ENCODE measurements at places on chromosomes 3 and 15.

DNA sequence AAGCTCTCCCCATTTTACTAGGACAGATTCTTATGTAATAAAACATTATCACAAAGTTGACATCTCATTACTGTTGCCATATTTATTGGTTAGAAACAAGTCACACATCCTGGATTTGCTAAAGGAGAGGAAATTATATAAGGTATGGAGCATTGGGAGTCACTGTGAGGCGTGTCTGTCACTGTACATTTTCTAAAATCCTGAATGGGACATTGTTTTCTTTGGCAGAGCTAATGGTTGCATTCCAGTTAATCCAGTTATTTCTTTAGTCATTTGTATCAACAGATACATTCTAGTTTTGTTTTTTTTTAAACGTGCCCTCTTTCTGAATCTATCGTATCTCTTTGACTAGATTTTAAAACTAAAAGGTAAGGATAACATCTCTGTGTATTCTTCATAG lies 70.2 kb upstream of the MITF start:
- DNase-seq, result no peak

- DNase-seq, result no peak
Observed at GRCh38 chr3:165892565-165892964, 55.3 kb upstream of the BCHE start.

GRCh38 chr15:84816694-84817465 lies at the start of gene ALPK3:
Gene ALPK3, plus strand, starts transcription at chr15:84817356. Its CDS starts 97 bp downstream, at chr15:84817453.
- DNase-seq, result peak; percentile 77

- DNase-seq, result peak; percentile 92
Observed at GRCh38 chr3:179526989-179527391, 35.7 kb upstream of the ACTL6A start.

DNA sequence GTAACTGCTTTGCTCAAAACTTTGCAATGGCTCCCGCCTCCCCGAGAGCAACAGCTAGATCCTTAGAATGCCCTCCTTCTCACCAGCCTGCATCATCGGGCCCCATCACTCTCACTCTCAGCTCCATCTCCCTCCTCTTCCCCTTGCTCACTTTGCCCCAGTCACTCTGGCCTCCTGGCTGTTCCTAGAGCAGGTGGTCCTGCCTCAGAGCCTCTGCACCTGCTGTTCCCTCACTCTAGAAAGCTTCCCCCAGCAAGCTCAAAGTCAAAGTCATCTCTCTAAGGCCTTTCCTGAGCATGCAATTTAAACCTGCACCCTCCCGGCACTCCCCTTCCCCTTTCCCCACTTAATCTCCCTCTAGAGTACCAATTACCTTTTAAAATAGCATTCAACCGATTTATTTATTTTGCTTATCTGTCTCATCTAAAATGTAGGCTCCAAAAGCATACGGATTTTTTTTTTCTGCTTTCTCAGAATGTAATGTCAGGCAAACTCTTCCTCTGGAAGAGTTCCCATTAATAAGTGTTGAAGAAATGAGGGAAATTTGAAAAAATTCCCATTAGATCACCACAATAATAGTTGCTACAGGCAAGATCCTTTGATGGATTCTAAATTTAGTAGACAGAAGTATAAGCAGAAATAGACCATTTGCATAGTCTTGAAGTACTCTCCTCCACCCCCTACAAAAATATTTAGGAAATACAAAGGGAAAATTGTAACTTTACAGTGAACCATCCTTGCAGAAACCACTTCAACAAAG lies 15.9 kb upstream of the HES1 start:
- no peak for DNase-seq

DNA sequence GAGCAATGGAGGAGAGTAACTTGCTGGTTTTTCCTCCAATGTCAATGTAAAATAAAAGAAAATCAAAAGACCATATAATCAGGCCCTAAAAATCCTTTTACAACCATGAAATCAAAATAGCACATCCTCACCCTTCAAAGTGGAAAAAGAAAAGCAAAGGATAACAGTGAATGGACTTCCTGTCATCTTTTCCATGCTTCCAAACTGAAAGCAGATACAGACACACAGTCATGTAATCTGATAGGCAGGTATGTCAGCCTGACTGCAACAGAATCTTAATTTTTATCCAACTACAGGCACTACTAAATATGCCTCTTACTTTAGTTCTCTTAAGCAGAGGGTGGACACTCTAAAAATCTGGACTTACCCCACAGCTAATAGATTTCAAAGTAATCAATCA lies 27.8 kb upstream of the IGDCC4 start:
- DNase-seq, result no peak

GRCh38 chr3:188537606-188538005 lies 383.6 kb downstream of the LPP start:
- no peak for DNase-seq

DNA sequence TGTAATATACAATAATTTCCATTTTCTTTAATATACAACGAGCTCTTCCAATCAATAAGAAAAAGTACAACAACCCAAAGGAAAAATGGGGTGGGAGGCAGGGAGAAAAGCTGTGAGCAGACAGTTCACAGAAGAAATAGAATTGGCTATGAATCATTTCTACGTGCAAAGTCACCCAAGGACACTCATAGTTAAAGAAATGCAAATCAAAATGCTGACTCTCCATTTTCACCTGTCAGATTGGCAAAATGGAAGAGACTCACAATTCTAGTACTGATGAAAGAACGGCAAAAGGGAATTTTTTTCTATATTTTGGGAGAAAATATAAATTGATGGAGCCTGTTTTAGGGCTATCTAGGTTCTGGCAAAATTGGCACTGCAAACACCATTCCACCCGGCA lies 116.3 kb upstream of the MEF2A start:
- DNase-seq, result no peak

DNA sequence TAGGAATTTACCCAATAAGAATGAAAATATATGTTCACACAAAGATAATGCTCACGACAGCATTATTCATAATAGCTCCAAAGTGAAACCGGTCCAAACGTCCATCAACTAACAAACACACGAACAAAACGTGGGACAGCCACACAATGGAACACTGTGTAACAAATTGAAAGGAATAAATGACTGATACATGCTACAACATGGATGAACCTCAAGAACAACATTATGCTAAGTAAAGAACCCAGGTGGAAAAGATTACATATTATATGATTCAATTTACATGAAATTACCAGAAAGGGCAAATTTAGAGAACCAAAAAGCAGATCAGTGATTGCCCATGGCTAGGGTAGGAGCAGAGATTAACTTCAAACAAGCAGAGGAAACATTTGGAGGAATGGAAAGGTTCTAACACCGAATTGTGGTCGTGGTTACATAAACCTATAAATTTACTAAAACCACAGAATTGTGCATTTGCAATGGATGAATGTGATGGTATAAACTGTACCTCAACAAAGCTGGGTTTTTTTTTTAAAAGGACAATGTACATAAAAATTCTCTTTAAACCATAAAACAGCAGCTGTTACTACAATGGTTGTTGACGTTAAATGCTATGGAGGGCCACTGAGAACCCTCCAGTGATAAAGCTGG lies 76.3 kb downstream of the XXYLT1 start:
- no peak for DNase-seq

DNA sequence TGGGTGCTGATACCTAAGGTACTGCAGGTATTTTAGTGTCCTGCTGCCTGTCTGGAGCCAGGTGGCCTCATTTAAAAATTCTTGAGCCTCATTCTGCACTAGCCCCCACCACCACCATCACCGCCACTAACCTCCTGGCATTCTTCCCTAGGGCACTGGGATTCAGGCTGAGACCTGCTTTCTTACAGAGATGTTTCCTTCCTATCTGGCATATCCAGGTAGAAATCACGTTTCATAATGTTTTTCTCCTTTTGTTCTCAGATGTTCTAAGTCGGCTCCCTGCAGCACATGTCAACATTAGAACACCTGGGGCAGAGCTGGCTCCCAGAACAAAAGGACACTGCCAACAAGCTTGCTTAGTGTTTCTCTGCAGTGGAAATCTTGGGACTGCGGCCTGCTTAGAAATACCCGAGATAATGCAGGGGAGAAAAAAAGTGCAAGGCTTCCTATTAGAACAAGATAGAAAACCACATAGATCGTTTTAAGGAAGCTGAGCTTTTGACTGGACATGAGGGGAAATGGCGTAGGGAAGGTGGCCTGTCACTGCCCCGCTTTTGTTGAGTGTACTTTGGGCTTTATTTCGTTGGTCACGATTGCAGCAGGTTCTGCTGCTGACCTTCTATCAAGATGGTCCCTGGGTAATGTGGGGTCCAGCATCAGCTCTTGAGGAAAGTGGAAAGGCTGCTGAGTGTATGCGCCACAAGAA lies 59.6 kb upstream of the PPARG start:
- no peak for DNase-seq

DNA sequence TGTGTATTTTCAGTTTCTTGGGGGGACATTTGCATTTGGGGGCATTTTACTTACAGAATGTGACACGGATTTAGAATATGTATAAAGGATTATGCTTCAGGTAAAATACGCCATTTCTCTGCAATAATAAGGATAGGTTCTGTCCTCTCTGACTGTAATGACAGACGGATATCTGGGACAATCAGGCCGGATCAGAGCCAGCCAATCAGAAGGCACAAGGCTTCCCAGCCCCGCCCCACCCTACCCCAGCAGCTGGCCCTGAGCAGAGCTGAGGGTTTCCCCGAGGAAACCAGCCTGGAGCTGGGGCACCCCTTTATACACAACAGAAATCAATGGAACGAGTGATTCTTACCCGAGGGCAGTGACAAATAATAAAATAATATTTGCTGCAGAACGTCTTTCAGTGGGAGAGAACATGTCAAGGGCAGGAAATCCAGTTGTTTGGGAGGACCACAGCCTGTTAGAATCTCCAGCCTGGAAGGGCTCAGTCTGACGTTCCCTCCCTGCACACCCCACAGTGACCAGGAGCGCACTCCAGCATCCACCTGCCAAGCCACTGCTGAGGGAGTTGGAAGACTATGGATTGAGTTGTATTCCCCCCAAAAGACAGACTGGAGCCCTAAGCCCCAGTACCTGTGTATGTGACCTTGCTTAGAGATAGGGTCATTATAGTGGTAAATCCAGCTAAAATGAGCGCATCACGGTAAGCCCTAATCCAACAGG lies 30.3 kb upstream of the SEC13 start:
- no peak for DNase-seq

DNA sequence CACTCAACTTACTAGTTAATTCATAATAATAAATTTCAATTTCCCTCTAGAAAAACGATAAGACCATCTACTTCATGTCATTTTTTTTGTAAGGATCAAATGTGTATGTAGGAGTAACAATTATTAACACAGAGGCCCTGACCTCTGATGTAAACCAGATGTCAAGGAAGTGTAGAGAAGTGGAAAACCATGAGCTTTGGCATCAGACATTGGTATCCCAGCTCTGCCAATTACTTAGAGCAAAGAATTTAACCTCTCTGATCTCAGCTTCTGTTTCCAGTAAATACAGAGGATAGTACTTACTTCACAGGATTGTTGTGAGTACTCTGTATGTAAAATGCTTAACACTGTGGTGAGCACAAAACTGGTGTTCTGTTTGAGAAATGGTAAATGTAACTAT lies 17.5 kb downstream of the AQR start:
- DNase-seq, result no peak

- DNase-seq, result peak; percentile 22
Observed at GRCh38 chr3:52228751-52229291, 3.4 kb upstream of the TLR9 start.

- no peak for DNase-seq
Observed at GRCh38 chr15:40933517-40933902, 4.4 kb downstream of the DLL4 start.

- DNase-seq, result no peak
Observed at GRCh38 chr3:111081008-111081545, 9.5 kb downstream of the NECTIN3 start.

GRCh38 chr3:83842511-83842910 lies 1116.3 kb upstream of the CADM2 start:
- no peak for DNase-seq

DNA sequence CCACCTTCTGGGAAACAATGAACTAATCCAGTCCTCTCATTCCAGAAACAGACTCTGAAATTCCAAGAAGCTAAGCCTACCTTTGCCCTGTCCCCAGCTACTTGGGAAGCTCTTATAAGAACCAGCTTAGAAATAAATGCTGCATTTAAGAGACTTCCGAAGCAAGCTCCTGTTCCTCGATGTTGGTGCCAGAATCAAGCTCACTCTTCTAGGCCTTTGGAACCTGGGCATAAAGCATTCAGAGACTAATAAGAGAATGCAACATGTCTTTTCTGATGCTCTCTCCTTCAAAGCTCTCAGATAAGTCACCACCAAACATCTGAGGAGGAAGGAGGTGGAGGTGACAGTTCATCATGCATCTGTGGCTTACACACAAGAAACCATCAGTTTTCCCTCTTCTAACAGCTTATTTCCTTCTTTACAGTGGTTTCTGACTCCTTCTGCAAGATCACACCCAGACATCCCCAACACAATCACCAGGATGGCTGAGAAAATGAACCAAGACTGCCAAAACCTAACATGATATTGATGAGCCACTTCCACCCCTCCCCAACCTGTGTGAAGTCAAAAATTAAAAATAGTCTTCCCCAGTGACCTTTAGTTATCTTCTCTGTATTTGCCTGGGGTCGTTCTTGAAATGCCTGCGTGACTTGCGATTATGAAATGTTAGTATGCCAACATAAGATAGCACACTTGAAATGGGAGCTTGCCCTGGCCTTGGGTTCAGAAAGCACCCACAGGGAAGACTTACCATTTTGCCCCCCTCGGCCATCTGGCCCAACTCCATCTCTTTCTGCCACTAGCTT lies 11.5 kb downstream of the ARHGEF3 start:
- no peak for DNase-seq

DNA sequence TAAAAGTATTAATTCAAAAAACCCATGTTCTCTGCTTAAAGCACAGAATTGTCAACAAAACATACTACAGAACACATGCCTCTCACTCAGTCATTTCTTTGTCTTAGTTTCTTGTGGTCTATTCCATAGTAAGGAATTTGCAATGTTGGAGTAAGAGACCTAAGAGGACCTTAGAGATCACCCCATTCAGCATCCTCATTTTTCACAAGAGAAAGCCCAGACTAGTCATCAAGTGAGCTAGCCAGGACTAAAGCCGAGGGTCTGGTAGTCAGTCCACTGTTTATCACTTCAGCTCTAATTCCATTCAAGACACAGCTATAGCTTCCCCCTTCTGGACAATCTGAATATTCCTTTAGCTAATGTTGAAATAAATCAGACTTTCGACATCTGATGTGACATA lies 601.1 kb downstream of the FHIT start:
- no peak for DNase-seq

- no peak for DNase-seq
Observed at GRCh38 chr3:41717641-41718040, 244.3 kb downstream of the ULK4 start.

DNA sequence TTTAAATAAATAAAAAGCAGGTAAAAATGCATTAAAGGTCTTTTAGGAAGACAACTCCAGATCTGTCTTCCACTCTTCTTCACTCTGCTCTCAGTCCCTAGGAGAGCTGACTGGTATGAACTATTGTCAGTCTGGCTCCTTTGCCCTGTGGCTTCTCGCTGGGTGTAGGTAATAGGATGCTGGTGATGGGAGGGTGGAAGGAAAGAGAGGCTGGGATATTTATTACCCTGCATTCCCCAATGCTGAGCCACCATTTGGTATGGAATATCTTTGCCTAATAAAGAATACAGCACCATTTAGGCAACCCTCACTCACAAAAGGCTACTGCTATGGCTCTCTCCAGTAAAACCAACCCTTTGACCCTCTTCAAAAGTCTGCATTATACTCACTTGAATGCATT lies 326.9 kb downstream of the CNTN3 start:
- no peak for DNase-seq

Data from left hindlimb (tissue), 1 donor.